ENCODE measurements at places on chromosomes 3 and 15.

DNA sequence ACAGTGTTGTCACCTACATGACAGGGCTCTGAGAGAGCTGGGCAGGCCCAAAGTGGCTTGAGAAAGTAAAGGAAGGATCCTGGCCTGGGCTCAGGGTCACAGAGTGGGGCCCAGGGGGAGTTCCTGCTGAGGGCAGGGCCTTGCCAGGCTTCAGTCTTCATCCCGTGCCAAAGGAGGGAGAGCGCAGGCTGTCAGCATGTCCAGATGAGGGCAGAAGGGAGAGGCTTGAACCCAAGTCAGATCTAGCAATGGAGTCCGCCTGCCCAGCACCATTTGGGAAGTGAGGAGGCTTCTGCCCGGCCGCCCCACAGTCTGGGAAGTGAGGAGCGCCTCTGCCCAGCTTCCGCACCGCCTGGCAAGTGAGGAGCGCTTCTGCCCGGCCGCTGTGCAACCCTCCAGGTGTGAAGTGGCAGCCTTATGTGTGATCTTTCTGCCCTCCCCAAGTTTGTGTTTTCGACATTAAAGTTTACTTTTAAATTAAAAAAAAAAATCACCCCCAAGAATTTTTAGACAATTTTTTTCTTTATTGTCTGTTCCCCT lies 303.6 kb upstream of the PROK2 start:
- no peak for DNase-seq

GRCh38 chr3:71530903-71531530 lies 52.5 kb downstream of the FOXP1 start:
- DNase-seq: no peak

- no peak for DNase-seq
These were observed 230.5 kb upstream of the PROK2 start for GRCh38 chr3:72015463-72015862.

- no peak for DNase-seq
These were observed 86.2 kb upstream of the COL6A5 start for GRCh38 chr3:130259166-130259874.

GRCh38 chr3:30131191-30131590 lies 475.2 kb upstream of the TGFBR2 start:
- DNase-seq: no peak

DNA sequence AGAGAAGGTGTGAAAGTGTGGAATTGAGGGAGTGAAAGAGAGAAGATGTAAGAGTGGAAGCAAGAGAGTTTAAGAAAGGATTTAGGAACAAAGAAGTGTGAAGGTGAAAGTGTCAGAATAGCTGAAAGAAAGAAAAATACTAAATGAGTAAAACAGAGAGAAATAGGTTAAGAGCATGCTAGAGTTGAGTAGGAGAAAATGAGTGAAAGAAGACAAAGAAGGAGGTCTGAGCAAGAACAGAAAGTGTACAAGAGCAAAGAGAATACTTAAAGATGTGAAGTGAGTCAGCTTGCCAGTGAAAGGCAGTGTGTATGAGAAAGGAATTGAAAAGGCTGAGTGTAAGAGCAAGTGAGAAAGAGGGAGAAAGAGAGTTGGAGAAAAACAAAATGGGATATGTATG lies 348.8 kb upstream of the BCHE start:
- no peak for DNase-seq

Data from DMS 273 treated with DMSO at 0.1 percent for 48 hours (cell line).